Activated CD8-positive, alpha-beta memory T cell treated with anti-CD3 and anti-CD28 coated beads for 24 hours (primary cell): ENCODE measurements at places on chromosomes 2 and 18.

GRCh38 chr2:217150236-217150635 is 290.4 kb upstream of the TNP1 start:
- no peak for DNase-seq

- no peak for DNase-seq
Measured at GRCh38 chr2:237861875-237862527, 2.6 kb downstream of the RAMP1 start.

DNA sequence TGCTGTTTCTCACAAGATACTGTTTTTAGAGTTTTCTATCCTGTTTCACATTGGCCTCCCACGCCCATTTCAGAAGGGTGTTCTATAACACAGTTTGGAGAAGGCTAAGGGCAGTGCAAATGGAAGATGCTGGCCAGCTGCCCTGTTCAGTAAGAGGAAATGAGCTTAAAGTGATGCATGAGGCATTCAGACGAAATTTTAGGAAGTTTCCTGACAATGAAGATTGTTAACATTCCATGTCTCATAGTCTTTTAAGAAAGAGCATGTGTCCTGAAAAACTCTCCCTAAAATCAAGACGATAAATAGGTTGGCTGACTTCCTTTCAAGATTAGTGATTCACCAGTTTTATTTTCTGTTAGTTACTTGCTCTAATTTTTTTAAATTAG is 484.2 kb upstream of the NRP2 start:
- no peak for DNase-seq

- DNase-seq, result no peak
Measured at GRCh38 chr2:9460441-9461017, 13.8 kb upstream of the IAH1 start.

- DNase-seq, result no peak
Measured at GRCh38 chr2:143852759-143853158, 667.2 kb downstream of the ZEB2 start.

GRCh38 chr2:48412443-48413250 is 117.3 kb upstream of the STON1 start:
- DNase-seq, result no peak

DNA sequence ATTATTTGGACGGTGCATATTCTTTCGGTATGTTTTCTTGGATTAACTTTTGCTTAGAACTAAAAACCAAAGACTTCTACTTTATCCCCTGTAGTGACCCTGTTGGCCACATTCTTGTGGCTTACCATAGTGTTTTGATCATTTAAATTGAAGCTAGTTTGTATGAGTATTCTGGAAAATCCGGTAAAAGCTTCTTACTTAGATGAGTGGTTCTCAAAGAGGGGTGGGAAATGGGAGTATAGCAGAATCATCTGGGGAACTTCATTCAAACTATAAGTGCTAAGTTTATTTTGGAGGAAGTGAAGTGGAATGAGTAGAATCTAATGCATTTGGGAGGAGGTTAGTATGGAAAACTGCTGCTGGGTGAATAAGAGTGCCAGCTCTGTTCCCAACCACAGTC is 3.8 kb downstream of the PPP1CB start:
- DNase-seq, result no peak

GRCh38 chr2:88549616-88550292 is 77.5 kb downstream of the EIF2AK3 start:
- no peak for DNase-seq

GRCh38 chr2:190182071-190182524 is 119.6 kb upstream of the MSTN start:
- DNase-seq, result no peak

DNA sequence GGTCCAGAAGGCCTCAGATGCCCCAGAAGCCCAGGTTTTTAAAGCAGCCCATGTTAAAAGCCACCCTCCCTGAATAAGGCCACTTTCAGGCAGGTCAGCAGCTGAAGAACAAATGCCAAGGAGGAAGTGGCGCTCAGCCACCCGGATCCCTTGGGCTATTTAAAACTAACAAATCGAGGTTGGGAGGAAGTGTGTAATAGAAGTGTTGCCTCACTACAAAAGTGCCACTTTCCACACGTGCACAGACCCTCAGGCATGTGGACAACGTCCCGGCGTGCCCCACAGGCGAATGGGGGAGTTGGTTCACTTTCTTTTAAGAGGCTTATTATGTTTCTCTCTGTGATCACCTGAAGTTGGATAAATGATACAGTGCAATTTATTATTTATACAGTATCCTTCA is 173.8 kb upstream of the SALL3 start:
- DNase-seq, result no peak

- DNase-seq, result no peak
Measured at GRCh38 chr2:222804351-222804750, 56.5 kb upstream of the ACSL3 start.

- DNase-seq, result no peak
Measured at GRCh38 chr2:68390114-68390513, 25.0 kb downstream of the PLEK start.

- no peak for DNase-seq
Measured at GRCh38 chr18:76137216-76137615, 357.8 kb downstream of the ZNF516 start.

DNA sequence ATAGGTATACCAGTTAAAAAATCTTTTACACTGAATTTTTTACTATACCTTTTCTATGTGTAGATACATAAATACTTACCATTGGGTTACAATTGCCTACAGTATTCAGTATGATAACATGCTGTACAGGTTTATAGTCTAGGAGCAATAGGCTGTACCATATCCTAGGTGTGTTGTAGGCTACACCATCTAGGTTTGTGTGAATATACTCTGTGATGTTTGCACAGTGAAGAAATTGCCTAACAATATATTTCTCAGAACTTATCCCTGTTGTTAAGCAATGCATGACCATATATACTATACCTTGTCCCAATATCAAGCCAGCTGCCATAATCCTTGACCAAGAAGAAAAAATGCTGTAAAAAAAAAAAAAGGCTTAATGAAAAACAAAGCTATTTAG is 114.5 kb downstream of the PIGN start:
- no peak for DNase-seq

DNA sequence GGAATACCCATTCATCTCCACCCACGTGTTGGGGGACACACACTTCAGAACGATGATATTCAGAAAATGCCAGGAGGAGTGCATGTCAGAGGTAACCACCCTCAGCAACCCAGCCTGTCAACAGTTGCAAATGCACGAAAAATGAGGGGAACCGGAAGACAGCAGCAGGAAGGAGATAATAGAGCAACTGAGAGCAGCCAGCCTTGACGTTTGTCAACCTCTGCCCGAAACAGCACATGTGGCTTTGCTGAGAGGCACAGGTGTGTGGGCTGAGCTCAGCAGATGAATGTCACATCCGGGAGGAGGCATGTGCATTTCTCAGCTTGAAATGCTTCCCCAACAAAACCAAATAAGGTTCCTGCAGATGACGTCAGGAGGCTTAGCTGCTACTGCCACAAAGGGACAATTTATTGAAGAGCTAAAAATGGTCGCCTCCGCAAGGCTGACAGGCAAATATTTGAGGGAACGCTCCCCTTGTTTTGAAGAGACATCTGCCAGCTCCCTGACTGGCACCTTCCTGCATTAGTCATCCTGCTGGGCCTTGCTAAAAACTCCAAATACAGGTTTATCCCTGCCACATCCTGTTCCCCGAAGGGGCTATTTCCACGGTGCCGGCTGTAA is 419.0 kb downstream of the NBAS start:
- DNase-seq, result peak; percentile 81

- no peak for DNase-seq
Measured at GRCh38 chr2:61993422-61994024, 88.0 kb downstream of the COMMD1 start.

- no peak for DNase-seq
Measured at GRCh38 chr2:211534632-211535031, 978.2 kb downstream of the CPS1 start.
